ENCODE measurements at places on chromosomes 6 and 20.

DNA sequence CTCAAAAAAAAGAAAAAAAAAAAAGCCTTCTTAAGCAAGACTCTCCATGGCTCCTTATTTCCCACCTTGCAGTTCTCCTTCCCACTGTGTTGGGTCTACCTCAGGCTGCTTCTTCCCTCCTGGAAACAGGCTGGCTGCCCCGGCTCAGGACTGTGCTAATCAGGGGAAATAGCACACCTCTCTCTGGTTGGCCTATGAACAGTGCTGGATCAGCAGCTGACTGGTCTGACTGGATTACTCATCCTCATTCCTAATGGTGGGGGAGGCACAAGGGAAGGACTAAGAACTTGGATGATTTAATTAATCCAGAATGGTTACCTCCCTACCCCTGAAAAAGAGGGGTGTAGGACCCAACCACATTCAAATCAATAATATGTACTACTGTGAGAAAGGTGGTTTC lies 3.9 kb upstream of the SRSF3 start:
- DNase-seq, result no peak

DNA sequence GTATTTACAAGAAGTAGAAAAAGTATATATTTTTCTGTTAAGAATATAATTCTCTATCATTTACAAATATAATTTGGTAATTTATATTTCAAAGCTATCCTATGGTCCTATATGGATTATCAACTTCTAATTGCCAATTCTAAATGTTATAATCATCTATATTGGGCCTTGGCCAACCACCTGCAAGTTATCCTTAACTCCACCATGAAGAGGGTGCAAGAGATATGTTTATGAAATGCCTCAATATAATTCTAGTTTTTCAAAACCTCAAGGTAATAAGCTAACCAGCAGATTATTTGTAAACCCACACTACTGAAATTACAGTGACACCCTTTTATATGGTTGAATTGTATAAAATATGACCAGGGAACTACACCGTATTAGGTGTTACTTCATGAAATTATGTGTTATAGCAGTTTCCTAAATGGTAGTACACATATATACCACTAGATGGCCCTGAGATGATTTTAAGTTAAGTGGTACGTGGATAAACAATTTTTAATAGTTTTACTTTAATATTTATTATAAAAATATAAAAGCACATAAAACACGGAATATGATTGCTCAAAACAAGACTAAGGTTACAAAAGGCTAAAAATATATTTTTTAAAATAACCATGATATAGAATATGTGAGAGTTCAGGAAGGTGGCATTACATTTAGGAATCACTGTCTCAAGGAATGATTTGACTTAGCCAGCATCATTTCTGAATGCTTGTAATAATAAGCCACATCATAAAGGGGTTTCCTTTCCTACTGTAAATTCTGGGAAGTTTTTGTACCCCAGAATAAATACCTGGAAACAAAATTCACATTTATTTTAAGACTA lies 9.8 kb upstream of the PNISR start:
- DNase-seq, result no peak

GRCh38 chr6:108958900-108959770 lies 110.9 kb downstream of the ARMC2 start:
- DNase-seq, result no peak

DNA sequence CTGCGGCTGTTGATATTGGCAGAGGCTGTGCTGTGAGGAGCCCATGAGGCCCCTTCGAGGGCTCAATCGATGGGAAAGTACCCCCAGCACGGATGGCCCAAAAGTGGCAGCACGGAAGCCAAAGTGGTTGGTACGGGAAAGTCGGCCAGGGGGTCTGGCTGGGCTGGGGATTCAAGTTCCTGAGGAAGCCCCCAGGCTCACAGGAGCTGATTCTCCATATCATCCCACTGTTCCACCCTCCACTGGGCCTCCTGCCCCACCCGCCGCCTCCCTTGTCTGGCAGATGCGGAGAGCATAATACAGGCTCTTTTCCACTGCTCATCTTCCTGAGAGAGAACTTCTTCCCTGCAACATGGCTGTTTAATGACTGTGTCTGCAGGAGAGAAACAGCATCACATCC lies 217.8 kb upstream of the CST7 start:
- no peak for DNase-seq

DNA sequence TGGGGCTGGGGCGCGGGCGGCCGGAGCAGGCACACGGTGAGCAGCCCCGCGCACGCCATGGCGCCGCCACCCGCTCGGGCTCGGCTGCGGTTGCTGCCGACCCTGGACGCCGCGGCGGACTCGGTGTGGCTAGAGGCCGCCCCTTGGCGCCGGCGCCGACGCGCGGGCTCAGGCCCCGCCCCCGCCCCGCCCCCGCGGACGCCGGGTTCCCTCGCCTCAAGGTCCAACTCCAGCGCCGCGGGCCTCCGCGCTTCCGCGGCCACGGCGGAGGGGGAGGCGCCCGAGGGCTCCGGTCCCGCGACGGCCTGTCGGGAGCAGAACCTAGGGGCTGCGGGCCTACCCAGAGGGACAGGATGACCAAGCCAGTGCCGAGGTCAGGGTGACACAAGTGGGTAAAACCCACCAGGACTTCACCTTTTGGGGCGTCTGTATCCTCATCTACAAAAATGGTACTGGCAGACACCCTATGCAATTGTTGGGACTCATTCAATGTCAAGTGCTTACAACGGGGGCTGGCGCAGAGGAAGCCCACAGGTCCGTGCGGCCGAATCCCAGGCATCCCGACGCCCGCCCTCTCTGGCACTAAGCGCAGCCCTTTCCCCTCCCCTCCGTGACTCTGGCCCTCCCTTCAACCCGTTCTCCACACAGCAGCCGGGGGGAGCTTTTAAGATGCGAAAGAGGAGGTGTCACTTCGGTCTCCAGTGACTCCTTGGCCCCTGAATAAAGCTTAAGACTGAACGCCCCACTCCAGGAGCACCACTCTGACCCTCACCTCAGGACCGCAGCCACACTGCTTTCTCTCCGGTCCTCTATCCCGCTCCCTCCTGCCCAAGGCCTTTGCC lies at the start of gene NECAB3:
TSS of gene NECAB3 (minus strand) at position 135 of the 842 bp plus-strand sequence. CDS start at position 59, 76 bp downstream.
- peak; percentile 59 for DNase-seq

DNA sequence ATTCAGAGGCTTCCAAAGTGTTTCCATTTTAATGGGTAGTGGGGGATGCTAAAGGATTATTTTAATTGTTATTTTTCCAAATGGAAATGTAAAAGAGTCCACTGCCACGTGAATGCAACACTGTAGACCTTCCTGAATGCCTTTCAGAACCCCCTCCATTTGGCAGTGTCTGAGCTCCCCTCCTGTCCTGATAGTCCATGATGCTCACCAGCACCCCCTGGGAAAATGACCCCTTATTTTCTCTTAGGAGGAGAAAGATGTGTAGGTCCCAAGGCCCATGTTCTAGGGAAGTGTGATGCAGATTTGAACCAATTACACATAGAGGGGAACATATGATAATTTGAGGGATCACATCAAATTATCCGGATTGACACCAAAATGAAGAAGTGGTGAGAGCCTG lies 46.8 kb upstream of the SH3BGRL2 start:
- DNase-seq, result no peak

DNA sequence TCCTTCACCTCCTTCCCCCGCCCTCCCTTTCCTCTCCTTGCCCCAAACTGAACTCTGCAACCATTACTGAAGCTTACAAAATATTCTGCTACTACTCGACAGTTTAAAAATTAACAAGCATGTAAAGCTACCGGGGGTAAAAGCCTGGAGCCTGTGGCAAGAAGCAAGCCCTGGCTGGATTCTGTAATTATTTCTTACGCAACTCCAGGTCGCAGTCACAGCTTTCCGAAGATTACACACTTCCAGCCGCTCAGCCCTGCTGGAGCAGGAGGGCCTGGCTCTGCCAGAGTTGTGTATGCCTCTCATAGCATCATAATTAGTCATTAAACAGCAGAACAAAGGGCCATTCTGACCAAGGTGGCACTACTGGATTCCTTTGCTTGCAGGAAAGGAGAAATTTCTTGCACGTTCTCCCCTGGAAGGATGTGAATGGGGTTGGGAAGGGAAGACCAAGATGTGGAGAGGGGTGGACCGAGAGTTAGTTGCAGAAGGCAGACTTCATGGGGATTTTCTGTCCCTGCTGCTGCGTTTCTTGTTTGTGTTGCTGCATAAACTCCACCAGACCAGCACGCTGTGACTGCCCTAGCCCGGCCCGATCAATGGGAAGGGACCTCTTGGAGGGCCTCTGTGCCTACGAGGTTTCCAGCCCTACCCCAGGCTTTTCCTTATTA lies 23.6 kb downstream of the FOXQ1 start:
- DNase-seq, result no peak

DNA sequence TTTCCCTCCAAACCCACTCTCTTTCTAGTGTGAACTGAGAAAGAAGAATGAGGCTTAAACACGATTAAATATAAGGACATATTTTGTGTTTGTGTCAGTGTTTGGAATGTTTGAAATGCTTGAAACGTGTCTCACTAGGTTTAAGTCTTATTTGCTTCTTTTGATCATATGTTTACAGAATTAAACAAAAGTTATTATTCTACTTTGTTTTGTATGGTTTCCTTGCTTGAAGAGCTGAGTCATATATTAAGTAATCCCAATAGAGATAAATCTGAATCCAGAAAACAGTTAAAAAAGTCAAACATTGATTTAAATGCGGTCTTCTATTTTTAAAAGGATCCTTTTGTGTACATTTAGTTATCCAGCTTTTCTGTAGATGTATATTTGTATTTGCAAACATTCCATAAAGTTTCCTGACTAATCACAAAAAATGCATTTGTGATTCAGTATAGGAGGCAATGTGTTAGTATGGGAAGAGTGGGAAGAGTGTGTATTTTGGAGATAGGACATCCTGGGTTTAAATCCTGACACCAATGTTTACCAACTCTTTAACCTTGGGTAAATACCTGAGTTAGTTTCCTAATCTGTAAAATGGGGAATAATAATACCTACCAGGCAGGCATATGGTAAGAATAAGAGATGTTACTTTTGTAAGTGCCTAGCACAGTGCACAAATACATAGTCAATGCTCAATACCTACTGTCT lies 72.9 kb downstream of the TSBP1 start:
- no peak for DNase-seq

GRCh38 chr6:51382847-51383246 lies 564.2 kb downstream of the TFAP2B start:
- no peak for DNase-seq

GRCh38 chr6:137956098-137956488 lies 89.0 kb downstream of the TNFAIP3 start:
- no peak for DNase-seq

GRCh38 chr20:48175261-48175660 lies 390.0 kb upstream of the SULF2 start:
- DNase-seq, result no peak

DNA sequence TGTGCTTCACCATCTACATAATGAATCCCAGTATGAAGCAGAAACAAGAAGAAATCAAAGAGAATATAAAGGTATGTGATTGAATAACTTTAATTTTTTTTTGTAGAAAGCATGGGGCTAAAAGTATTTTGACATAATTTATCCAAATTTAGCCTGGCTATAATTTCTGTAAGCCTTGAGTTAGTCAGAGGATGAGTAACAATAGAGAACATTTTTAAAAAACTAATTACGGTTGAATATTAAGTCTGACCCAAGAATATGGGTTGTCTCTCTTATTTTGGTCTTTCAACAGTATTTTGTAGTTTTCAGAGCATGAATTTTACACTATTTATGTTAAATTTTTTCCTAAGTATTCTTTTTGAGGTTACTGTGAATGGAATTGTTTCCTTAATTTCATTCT lies 2.5 kb downstream of the GMNN start:
- no peak for DNase-seq

GRCh38 chr6:166751051-166751595 lies 124.1 kb upstream of the RPS6KA2 start:
- DNase-seq, result no peak

- peak; percentile 5 for DNase-seq
Measured at GRCh38 chr20:35886537-35886936, 67.8 kb downstream of the SCAND1 start.

GRCh38 chr6:94548201-94548600 lies 1029.1 kb upstream of the MANEA start:
- no peak for DNase-seq

GRCh38 chr6:93785694-93786030 lies 366.3 kb upstream of the EPHA7 start:
- DNase-seq, result no peak

DNA sequence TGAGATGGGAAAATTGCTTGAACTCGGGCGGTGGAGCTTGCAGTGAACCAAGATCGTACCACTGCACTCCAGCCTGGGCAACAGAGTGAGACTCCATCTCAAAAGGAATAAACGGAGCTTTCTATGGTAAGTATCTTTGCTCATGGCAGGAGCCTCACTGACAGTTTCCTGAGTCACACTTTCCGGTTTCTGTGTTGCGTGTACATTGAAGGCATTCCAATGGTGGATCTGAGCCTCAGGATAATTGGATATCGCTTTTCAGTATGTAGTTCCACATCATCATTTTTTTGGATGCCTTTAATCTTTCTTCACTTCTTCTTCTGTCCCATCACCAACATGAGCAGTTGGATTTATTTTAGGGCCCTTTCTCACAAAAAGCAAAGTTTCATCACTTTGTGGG lies 28.6 kb upstream of the GTSF1L start:
- no peak for DNase-seq

GRCh38 chr6:20542927-20543602 lies 8.8 kb downstream of the CDKAL1 start:
- no peak for DNase-seq

DNA sequence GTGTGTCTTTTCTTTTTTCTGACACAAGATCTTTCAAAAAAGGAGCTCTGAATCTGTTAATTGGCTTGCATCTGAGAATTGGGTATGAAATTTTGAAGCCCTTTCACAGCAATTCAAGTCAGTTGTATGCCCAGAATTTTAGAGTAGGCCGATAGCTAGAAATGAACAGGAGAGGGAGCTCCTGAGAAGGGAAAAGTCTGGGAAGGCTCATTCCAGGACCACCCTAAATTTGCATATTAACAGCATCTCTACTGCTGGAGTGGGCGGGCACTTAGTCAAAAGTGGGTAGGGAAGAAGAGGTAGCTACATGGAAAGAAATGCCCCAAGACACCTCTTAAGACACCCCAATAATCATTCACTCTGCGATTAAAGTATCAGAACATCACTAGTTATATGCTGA lies 928.3 kb downstream of the TBC1D32 start:
- no peak for DNase-seq

DNA sequence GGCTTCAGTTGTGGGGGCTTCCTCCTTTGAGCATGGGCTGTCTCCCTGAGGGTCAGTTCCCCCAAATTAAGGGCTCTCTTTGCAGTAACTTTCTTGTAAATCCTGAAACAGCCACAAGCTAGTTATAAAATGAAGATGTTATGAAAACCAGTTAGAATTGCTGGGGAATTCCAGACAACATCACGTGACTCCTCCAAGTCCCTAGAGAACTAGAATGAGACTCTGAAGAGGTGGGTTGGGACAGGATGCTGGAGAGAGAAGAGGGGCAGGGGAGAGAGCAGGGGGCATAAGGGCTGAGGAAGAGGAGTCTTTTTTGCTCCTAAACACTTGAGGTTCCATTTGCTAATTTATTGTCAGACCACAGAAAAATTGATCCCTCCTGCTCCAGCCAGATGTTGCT lies 380.3 kb downstream of the DHX35 start:
- no peak for DNase-seq

GRCh38 chr6:100565439-100566104 lies 100.9 kb upstream of the SIM1 start:
- DNase-seq, result no peak
